Bronchial epithelial cell (primary cell): ENCODE measurements at places on chromosomes 2 and 18. TPM values are rescaled to one million over a fixed set of nuclear protein-coding genes. Genes with fewer than 3 reads are reported as not detected.

The GPR39 gene
- 7.1 and 10.0 TPM in 2 replicates for total RNA-seq

The DYSF gene
- total RNA-seq = under 0.01 and 2.7 TPM in 2 replicates

The ATP6V1C2 gene
- 0.26 and 0.90 TPM in 2 replicates for total RNA-seq

The CNTNAP5 gene
- not detected in 2 replicates for total RNA-seq

The ASAP2 gene
- 20.0 and 25.5 TPM in 2 replicates for total RNA-seq

The TLX2 gene
- total RNA-seq = not detected in 2 replicates

The MAB21L4 gene
- total RNA-seq = 0.53 and 5.1 TPM in 2 replicates

The INPP5D gene
- total RNA-seq = 24.1 and 26.6 TPM in 2 replicates

DNA sequence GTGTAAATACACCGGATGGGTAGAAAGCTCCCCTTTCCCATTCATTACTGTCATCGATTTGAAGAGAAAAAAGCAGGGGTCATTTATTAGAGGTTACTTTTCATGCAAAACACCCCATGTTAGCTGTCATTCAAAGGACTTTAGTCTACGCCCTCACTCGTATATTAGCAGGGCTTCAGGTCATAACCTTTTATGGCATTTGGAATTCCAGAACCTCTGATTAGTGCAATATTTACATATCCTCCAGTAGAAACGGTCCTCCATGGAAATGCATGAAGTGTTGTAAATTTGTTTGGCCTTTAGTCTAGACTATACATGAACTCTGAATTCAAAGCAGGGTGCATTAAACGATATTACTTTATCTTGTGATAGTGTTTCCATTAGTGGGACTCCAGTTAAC, 180.5 kb downstream of the ZNF516 start:
- DNase-seq = no peak

DNA sequence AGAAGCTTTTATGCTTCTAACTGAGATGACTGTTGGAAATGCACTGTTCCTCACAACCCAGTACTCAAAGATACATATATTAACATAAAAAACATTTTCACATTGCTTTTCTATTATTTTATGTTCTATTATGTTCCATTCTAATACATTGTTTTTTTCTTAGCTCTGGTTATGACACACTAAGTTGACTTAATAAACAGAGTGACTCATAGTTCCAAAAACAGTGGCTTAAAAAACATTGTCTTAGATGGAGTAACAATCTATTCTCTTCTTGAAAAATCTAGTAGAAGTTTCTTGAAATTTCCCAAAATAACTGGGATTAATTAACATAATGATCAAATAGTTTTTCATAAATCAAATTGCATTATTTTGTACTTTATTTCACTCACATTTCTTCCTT, 328.2 kb upstream of the LRATD1 start:
- peak; percentile 68 for DNase-seq

DNA sequence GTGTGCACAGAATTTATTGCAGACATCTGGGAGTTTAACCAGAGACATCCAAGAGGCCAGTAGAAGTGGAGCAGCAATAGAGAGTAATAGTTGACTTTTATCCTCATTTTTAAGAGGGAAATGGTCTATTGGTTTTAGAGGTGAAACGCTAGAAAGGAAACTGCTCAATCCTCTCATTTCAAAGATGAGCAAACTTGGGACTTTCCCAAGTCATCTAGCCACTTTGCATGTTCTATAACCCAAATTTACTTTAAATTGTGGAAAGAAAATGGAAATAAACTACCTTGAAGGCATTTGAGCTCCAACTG, 601.7 kb downstream of the ARHGAP15 start:
- peak; percentile 20 for DNase-seq

- no peak for DNase-seq
Measured at GRCh38 chr2:45394216-45394615, 216.9 kb downstream of the SRBD1 start.

GRCh38 chr18:72869226-72870185, 1.7 kb upstream of the NETO1 start:
- no peak for DNase-seq

DNA sequence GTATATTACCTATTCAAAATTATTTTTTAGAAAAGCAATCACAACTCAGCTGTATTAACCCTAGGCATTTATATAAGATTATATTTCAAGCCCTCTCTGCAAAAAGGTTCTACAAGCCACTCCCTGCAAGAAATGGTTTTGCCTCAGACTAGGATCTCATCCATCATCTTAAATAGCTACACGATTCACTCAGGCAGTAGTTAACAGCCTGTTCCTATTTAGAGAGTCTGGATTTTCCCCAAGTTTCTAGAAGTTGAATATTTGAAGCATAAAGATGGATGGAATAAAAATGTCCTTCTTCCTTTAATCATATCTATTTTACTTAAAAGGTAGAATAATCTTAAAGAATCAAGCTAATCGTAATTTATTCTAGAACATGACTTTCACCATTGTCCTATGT, 167.1 kb upstream of the STK17B start:
- no peak for DNase-seq

GRCh38 chr2:212237350-212238095, 301.1 kb downstream of the ERBB4 start:
- DNase-seq = no peak

- no peak for DNase-seq
Measured at GRCh38 chr2:225841314-225841713, 441.8 kb downstream of the NYAP2 start.

DNA sequence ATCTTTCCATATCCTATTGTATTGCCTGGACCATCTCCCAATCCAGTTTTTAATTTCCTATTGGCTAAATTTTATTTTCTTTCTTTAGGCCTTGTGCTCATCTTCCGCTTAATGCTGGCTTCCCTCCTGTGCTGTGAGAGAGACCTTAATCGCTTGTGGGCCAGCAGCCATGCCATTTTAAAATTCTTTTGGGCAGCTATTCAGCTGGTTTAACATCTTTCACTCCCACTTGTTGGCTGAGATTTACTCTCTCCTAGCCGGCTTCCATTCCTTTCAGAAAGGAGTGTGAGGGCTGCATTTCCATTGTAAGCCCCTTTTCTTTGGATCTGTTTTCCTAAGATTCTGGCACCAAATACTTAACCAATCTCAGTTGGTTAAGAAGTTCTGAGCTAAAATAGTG, 140.9 kb upstream of the RASGRP3 start:
- DNase-seq = no peak

DNA sequence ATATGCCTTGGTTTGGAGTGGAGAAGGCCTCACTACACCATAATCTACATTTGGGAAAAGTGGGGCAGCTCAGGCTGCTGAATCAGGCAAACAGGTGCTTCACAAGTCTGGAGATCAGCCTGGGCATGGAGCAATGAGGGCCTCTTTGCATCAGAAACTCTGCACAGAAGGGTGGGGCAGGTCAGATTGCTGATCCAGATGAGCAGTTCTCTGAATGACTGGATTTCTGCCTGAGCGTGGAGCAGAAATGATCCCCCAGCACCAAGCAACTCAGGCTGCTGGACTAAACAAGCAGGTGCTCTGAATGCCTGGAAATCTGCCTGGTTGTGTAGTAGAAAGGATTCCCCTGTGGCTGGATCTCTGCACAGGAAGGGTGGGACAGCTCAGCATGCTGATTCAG, 605.3 kb upstream of the ZNF804A start:
- no peak for DNase-seq

- DNase-seq = no peak
Measured at GRCh38 chr2:236982693-236983455, 102.8 kb upstream of the COPS8 start.

DNA sequence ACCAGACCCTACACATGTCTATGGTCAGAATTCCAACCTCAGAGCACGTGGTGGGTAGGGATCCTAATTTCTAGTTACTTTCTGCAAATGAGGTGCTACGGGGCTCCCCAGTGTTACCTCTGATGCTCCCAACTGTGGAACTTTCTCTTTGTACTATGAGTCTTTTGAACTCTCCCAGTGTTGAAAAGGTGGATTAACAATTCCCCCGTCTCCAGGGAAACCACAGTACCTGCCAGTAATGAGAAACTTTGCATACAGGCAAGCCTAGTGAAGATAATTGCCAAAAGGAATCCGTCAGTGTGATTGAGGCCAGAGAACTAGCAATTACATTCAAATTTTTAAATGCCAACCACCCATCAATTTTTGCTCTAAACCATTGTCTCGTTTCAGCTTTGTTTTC, 129.0 kb upstream of the FOSL2 start:
- DNase-seq = no peak

- DNase-seq = no peak
Measured at GRCh38 chr2:99365661-99366060, 28.5 kb downstream of the EIF5B start.

GRCh38 chr2:192570788-192571187, 376.1 kb upstream of the TMEFF2 start:
- peak; percentile 1 for DNase-seq

GRCh38 chr2:205656461-205656860, 25.8 kb upstream of the NRP2 start:
- DNase-seq = no peak

DNA sequence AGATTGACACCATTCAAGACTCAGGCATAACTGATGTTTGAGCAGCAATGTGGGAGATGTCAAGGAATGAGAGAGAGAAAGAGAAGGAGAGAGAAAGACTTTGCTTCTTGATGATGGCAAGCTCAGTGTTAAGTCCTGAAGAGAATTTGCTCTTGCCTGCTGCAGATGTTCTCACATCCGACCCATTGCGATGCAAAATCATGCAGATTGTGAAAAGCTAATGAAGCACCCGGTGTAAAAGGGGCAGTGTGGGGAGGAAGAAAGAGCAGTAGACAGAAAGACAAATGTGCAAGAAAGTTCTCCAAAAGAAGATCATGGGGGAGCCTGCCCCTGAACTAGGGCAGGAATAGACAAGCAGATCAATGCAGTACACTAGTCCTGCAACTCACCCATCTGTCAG, 57.7 kb downstream of the EMX1 start:
- no peak for DNase-seq

- DNase-seq = no peak
Measured at GRCh38 chr2:203708846-203709396, 2.5 kb downstream of the CD28 start.
